AG09309 (cell line): ENCODE measurements at places on chromosomes 5 and 9.

DNA sequence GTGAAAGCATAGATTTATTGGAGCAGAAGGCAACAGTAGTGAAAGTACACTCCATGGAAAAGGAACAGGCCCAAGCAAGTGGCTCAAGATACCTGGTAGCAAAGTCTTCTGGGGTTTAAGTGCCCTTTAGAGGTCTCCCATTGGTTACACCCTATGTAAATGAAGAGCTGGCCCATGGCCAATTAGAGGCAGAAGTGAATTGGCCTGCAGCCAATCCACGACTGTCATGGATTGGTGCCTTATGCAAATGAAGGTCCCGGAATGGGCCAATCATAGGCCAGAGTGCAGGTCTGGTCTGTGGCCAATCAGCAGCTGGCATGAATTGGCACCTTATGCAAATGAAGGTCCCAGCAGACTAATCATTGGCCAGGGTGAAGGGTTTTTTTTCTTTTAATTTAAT is 64.2 kb upstream of the PCSK5 start:
- DNase-seq: no peak

- no peak for DNase-seq
Observed at GRCh38 chr5:176697267-176697933, 50.1 kb downstream of the TSPAN17 start.

DNA sequence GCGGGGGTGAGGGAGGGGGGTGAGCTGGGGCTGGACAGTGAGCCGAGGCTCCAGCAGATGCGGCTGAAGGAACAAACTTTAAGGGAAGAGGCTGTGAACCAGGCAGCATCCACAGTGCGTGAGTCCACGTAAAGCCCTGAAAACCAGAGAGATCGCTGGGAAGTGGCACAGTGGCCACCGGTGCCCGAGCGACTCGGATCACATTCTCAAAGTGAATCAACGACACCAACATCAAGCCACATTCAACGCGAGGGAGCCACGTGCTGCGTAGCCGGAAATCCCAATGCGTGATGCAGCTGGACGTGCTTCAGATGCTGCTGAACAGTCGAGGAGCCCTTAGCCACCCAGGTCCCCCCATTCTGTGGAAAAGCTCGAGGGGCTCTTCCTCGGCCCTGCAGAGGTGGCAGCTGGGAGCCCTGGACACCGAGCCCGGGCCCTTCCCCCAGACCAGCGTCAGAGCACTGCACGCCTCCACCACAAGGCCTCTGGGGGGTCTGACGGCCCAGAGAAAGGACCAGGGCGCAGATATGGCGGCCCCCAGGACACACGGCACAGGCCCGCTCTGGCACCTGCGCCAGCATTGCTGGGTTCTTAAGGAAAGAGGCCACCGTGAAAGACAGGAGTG is 53.7 kb upstream of the EXOC3 start:
- DNase-seq: no peak

DNA sequence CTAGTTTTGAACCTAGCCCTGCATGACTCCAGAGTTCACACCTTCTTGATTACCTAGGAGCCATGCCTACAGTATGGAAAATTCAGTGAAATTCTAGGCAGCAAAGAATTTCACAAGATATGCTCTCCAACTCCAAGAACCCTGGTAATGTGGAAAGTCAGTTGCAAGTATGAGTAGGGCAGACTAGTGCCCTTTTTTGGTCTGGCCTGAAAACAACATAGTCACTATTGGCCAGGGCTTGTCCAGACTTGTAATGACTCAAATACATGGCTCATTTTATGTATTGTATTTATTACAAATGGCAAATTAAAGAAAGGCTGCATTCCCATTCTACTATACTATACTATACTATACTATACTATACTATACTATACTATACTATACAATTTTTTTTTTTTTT is 160.4 kb downstream of the ESM1 start:
- no peak for DNase-seq

- DNase-seq: no peak
Observed at GRCh38 chr5:172243302-172243701, 40.3 kb downstream of the UBTD2 start.

DNA sequence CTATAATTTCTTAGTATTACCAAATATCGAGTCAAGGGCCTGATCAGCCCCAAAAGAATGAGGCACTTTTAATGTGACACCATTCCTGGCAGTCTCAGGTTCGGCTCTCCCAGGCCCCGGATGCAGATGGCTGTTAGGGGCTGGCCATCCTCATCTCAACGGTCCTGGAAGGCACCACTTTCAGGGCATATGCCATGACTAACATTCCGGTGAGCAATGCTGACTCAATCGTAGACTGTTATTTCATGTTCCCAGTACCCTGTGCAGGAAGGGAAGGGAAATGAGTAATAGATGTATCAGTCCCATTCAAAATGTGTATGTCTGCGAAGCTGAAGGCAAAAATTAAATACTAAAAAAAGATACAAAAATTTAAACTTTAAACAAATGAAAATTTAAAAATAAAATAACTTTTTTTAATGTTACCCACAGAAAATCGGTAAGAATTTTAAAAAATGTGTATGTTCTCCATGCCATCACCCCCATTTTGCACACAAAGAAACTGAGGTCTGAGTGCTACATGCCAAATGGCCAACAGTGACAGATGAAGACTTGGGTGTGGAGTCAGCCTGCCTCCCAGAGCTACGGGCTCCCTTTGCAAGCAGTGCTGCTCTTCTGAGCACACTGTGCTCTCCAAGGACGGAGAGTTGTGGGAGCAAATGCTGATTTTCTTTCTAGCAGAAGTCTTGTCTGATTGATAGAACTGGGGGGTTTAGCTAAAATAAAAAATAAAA is 79.0 kb downstream of the GLDC start:
- peak; percentile 83 for DNase-seq

DNA sequence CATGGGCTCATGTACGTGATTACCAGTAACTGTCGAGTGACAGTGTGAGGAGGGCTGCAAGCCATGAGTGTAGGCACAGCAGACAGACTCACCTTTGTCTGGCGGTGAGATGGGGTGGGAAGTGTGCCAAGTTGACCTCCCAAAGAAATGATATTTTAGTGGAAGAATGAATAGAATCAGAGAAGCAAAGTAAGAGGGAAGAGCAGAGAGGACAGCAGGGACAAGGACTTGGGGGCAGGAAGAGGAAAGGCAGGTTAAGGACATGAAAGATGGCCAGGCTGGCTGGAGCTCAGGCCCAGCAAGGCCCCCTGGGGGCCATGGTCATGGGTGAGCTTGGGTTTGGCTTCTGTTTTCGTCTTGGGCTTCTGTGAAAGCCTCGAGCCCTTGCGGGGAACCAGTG is 20.2 kb downstream of the TGFBI start:
- DNase-seq: no peak

GRCh38 chr9:15298362-15298761 is 8.7 kb downstream of the TTC39B start:
- DNase-seq: no peak

DNA sequence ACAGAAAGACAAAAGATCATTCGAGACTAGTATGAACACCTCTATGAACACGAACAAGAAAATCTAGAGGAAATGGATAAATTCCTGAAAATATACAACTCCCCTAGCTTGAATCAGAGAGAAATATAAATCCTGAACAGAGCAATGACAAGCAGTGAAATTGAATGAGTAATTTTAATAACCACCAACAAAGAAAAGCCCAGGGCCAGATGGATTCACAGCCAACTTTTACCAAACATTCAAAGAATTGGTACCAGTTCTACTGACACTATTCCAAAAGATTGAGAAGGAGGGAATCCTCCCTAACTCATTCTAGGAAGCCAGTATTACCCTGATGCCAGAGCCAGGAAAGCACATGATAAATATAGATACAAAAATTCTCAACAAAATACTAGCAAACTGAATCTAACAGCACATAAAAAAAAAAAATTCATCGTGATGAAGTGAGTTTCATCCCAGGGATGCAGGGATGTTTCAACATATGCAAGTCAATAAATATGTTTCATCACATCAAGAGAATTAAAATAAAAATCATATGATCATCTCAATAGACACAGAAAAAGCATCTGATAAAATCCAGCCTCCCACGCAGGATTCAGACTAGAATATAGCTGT is 25.2 kb upstream of the PTGER4 start:
- no peak for DNase-seq

DNA sequence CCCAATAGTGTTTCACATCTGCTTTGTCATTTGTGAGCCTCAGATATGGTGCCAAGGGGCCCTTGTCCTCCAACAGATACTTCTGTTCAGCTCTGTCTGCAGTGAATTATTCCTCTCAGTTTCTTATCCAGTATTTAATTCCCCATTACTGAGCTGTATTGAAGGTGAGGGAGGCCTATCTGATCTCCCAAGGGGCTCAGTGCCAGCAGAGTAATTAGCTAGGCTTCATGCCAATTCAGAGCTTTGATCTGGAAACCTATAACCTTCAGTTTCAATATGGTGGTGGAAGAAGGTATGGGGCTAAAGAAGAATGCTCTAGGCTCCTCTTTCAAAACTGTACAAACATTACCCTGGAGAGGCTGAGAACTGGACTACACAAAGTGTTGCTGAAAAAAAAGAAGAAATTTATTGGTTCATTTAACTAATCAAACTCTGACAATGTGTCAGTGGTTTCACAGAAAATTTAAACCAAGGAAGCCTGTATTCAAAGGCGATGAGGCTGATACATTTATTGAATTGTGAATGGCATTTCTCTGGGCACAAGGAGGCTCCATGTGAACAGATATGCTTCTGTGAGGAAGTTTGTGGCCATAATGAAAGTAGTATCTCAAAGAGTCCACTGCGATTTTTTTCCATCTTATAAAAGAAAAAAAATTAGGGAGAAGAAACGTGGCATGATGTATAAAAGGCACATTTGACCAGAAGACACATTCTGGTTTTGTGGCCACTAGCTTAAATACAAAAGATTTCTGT is 397.8 kb downstream of the TLE4 start:
- DNase-seq: no peak

DNA sequence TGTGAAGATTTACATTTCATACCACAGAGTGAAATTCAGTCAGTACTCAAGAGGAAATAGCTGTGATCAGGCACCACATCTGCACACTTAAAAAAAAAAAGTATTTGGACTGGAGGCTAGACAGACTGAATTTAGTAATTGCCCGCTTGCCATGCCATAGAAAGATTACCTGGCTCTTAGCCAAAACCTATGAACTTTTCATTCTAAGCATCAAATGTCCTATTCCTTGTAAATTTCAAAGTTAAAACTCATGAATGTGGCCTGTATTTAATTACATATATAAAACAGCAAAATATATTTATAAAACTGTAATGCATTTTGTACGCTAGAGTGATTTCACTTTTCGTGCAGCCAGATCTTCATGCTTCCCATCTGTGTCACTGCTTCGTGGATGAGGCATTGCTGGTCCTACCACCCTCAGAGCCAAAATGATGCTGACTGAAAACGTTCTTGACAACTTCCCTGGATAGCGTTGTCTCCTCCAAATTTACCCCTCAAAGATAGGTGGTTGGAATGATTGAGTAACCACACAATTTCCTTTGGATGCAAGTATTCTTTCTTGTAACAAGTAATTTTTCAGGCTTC is 447.9 kb upstream of the SGCD start:
- DNase-seq: peak; percentile 41

DNA sequence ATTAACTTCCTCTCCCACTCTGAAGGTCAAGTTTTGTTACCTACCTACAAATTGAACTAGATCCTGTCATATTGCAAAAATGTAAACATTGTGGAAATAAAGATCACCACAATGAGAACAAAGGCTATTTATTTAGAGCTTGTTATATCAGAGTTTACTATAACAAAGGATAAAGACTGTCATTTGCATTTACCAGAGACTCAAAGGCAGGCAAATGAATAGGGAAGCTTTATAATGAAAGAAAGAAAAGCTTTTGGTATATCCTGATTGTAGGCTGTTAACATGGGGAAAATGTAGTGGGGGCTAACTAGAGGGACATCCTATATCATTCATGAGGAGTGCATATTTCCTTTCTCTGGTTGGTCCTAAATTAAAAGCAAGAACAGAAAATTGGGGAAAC is 403.5 kb upstream of the TYRP1 start:
- no peak for DNase-seq

GRCh38 chr5:74375271-74375670 is 265.3 kb downstream of the ENC1 start:
- no peak for DNase-seq

DNA sequence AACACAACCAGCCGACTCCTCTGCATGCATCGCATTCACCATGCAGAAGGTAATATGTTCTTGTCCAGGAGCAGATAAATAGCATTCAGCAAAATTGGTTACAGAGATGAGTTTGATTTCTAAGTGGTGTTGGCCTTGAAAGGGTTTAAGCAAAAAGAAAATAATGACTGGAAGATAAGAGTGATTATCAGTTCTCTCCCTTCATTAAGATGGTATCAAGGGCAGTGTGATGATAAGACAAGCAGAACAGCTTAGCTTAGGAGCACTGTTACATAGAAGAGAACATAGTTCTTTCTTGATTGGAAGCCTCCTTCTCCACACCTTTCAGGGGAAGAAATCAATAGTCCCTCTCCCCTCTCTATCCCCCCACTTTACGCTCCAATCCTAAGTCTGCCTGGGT is 121.5 kb downstream of the GALNT10 start:
- no peak for DNase-seq

DNA sequence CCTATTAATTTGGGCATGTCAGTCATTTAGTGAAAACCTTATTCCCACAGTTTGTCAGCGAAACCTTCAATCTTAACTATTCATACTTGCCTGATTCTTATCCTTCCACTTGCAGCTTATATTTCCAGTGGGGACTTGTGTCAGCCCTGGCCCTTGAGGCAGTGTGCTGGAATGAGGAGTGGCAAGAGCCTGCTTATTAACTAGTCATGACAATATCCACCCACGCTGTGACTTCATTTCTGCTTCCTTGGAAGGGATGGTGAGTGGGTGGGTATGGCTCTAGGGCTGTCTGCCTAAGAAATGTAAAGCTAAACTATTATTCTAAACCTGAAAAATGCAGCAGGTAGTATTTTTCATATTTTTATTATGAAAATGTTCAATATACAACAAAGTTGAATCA is 34.0 kb upstream of the LURAP1L start:
- no peak for DNase-seq

- no peak for DNase-seq
Observed at GRCh38 chr5:175894793-175895192, 23.4 kb downstream of the CPLX2 start.

GRCh38 chr9:17082343-17083064 is 52.3 kb upstream of the CNTLN start:
- no peak for DNase-seq
